ENCODE measurements at places on chromosomes 1 and 21. TPM values are rescaled to one million over a fixed set of nuclear protein-coding genes. Genes with fewer than 3 reads are reported as not detected.

- no peak for DNase-seq
Measured at GRCh38 chr1:19860418-19860817, 21.8 kb upstream of the OTUD3 start.

DNA sequence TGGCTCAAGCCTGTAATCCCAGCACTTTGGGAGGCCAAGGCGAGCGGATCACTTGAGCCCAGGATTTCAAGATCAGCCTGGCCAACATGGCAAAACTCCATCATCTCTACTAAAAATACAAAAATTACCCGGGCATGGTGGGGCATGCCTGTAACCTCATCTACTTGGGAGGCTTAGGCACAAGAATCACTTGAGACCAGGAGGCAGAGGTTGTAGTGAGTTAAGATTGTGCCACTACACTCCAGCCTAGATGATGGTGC lies 12.0 kb downstream of the PALMD start:
- DNase-seq: no peak

DNA sequence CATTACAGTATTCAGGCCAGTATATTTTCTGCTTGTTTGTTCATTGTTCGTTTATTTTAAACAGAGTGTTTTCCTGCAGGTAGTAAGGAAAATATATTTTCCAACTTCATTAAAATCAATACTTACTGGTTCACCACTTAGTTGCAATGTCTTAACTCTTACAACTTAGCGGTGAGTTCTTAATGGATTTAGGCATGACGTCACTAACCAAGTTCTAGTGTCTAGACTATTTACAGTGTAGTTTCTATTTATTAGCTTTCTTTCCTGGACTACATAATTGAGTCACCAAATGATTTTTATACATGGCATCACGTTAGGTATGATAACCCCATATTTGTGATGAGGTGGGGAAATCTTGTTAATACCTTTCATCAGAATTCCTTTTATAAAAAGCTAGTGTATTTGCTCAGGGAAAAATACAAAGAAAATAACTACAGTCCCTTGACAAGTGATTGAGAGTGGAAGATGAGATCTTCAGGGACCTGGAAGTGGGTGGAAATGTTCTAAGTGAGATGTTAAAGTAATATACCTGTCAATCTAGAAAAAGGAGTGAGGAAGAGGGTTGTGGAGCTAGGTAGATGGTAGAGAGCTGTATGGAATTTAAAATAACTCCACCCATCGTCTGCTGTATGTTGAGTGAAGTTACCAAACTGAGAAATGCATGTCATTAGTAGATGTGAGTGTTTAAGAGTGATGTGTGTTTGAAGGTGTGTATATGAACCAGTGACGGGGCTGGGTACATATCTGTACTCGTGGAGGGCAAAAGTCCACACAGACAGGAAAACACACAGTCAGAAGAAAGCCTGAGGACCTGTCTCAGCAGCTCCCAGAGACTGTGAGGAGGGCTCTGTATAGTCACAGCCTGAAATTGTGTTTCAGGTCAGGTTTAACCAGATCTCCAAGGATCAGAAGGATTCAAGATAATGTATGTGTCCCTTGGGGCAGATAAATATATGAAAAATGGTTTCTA lies 197.6 kb upstream of the ADAMTS5 start:
- no peak for DNase-seq

- no peak for DNase-seq
Measured at GRCh38 chr1:38891753-38892152, 10.4 kb upstream of the GJA9 start.

- peak; percentile 50 for DNase-seq
Measured at GRCh38 chr1:192575499-192576189, at the start of gene RGS1. RGS1 (plus strand) TSS chr1:192575773; CDS start chr1:192575793, 20 bp downstream.

DNA sequence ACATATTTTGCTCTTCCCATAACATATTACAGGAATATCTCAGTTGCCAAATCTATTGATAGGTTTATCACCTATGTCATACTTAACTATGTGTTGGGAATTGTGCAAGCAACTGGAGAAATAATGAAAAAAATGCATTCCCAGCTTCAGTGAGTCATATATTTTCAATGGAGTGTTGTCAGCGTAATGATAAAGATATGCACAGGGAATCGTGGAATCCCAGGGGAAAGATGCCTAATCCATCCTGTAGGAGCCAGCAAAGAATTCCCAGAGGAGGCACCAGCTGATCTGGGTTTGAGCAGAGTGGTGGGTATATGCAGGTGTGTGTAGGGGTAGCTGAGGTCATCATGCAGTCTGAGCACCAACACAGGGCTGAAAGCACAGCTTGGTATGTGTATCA lies 213.3 kb upstream of the DAB1 start:
- DNase-seq: no peak

GRCh38 chr1:231385416-231385748 lies 36.7 kb downstream of the EGLN1 start:
- no peak for DNase-seq

GRCh38 chr1:39654291-39654690 lies 14.8 kb upstream of the HEYL start:
- no peak for DNase-seq

DNA sequence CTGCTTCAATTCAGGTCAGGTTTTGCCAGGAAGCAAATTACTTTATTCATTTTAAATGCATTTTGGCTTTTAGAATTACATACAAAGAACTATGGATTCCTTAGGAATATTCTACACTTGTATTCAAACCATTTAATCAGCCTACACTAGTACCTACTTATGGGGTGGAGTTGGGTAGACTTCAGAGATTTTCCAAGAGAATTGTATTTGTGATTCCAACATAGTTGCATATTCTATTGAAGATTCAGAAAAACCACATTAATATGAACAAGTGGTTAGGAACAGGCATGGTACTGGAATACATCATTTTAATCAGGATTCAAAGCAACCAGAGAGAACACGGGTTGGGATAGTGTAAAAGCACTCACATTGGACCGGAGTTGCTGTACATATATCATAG lies 33.4 kb downstream of the LUZP1 start:
- no peak for DNase-seq

- DNase-seq: no peak
Measured at GRCh38 chr1:160646711-160647328, at the start of gene SLAMF1. SLAMF1 (minus strand) TSS chr1:160647044; CDS start chr1:160646945, 99 bp downstream.

FOXJ3 gene
- 87.5 TPM for total RNA-seq

KCNJ15 gene
- 51.9 TPM for total RNA-seq
